ENCODE measurements at places on chromosomes 16 and 17.

DNA sequence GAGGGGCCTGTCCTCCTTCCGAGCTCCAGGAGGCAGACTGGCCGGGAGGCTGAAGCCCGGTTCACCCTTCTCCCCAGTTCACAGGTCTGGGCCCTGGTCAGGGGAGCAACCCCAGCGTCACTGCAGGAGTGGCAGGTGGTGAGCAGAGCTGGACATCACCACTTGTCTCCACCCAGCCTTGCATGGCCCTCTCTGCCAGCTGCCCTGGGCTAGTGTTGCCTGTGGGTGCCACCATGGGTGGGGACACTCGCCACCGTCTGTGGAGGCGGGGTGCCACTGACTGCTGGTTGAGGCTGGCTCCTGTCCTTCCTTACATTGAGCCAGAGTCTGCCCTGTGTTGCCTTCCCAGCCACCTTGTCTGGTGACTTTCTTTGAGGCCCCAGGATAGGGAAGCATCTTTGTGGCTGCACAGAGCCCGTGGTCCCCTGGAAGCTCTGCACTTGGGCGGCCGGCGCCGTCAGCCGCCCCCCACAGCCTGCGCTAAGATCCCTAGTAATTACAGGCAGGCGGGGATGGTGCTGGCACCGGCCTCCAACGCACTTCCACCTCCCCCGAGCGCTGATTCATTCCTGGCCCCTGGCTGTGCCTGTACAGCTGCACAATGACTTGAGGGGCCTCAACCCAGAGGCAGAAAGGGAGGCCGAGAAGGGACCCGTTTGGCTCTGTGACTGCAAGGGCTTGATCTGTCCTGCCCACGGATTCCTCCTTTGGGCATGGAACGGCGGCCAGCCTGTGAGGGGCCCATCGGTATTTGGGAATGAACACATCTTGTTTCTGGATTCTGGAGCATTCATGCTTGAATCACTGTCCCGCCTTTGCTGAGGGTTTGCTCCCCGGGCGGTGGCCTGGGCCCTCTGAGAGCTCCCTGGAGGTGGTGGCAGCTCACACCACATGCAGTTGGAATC lies 5.2 kb downstream of the BAIAP2 start:
- DNase-seq = peak; percentile 39

DNA sequence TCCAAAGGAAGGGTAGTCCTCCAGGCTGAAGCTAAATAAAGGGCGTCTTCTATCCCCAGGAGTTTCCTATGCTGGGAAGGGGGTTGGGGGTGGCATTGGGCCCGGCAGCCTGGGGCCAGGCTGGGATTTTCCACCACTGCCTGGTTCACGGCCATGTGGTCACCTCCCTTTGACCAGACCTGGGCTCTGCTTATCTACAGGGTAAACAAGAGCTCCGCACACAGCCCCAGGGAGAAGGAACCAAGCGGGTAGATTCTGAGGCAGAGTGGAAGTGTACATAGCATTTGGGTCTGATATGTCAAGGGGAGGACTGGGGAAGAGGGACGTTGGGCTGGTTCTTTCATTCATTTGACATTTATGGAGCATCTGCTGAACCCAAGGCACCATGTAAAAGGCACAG lies 27.2 kb upstream of the TMEM220 start:
- no peak for DNase-seq

DNA sequence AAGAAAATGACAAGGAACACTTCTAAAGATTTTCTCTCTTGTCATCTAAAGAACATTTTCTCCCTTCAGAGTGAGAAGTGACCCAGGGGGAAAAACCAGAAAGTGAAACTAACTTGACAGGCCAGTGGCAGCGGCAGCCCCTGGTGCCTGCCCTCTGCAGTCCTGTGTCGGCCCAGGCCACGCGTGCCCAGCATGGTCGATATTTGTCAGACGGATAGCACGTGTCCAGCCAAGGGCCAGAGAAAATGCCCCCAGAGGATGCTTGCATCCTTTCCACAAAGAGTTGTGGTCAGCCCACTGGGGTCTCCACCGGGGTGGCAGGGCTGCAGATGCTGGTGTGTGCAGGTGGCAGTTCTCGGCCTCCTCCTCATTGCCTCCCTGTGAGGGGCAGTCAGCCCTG lies 176.6 kb downstream of the RAB11FIP4 start:
- DNase-seq = no peak

- DNase-seq = peak; percentile 8
Measured at GRCh38 chr16:1707193-1707790, 1.3 kb downstream of the MAPK8IP3 start.

DNA sequence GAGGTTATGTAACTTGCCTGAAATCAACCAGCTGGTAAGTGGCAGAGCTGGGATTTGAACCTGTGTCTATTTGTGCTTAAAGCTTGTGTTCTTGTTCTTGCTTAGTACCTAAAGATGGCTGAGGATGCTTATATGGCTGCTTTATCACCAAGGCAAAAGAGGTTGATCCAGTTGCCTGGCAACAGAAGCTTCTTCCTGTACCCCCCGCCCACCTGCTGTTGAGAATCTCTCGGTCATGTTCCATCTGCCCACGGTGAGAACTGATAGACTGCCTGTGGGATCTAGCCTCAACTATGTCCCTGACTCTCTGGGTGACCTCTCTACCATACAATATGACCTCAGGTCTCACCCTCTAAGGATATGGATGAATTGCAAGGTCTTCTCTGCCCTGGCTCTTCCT lies 60.7 kb downstream of the ABCC6 start:
- no peak for DNase-seq

GRCh38 chr16:66549284-66550131 lies at the start of gene TK2:
TSS of gene TK2 (minus strand) at chr16:66550122. CDS start at chr16:66550061, 61 bp downstream.
- peak; percentile 83 for DNase-seq

- DNase-seq = no peak
Measured at GRCh38 chr16:63612462-63613227, 1509.2 kb downstream of the CDH11 start.

DNA sequence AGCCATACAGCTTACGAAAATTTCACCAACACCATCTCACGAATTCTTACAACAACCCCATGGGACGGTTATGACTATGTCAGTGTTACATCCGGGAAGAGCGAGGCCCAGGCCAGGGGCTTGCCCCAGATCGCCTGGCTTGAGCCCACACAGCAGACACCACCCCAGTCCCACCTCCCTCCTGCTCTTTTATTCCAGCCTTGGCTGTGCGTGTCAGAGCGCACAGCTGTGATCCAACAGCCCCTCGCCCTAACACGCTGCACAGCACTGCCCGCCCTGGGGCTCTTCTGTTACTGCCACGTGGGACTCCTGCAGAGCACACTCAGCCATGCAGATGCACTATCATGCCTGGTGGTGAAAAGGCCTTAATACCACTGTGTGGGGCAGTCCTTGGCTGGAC lies 127.9 kb downstream of the ENGASE start:
- DNase-seq = no peak
